CD4-positive, alpha-beta T cell treated with Interleukin-1 beta for 1 hour (primary cell): ENCODE measurements at places on chromosomes 3 and 15.
A peak's percentile ranks its signal among the peaks of the same experiment; 100 is the strongest.

DNA sequence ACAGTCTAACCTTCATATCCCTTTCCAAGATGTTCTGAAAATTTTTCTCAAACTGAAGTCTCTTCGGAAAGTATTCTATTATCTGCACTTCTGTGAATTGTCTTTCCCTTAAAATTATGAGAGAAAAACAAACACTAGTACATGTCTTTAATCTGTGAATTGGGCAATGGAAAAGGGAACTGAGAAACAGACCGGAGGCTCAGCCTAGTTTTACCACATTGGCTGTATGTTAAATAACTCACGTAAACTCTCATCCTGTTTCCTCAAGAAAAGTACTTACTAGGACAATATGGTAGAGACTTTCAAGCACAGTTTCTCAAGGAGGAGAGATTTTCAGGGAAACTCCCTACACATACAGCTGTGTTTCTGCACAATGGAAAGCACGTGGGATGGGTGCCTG, 982.2 kb upstream of the SEMA6D start:
- DNase-seq: no peak

GRCh38 chr3:120462409-120462959, 11.7 kb upstream of the FSTL1 start:
- DNase-seq: no peak

- DNase-seq: no peak
These were observed 226.0 kb downstream of the SNRPN start for GRCh38 chr15:25180606-25181292.

GRCh38 chr3:146705225-146705624, 100.1 kb upstream of the PLSCR5 start:
- no peak for DNase-seq

DNA sequence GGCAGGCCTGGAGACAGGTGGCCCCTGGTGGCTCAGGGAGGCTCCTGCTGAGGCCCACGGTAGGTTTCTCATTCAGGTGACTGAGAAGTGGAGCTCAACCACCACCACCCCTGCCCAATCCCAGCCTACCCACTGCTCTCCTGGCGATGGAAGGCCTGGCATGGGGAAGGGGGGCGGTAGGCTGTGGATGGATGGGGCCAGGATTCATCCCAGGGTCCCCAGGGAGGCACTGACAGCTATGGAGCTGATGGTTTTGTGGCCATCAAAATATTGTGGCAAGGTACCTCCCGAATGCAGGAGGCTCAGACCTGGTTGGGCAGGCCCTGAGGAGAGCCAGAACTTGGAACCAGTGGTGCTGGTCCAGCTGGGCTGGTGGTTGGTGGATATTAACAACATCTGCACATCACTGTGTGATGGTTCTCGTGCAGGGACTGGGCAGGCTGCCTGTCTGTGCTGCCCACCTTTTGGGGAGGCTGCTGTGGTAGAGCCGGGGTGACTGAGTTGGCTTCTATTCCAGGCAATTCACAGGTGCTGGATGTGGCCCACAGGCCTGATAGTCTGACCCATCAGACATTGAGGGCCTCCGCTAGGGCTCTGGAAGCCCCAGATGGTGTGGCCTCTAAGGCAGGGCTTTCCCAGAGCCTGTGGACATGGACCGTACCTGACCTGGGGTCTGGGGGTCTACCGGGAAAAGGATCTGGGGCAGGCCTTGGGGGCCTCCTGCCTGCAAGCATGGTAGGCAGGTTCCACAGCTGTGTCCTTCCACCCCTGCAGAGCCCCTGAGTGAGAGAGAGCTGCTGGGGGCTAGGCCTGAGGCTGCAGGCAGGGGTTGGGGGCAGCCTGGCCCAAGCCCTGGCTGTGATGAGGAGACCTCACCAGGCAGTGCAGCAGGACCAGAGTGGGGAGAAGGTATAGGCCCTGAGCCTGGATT, 3.4 kb downstream of the ZBTB47 start:
- no peak for DNase-seq

DNA sequence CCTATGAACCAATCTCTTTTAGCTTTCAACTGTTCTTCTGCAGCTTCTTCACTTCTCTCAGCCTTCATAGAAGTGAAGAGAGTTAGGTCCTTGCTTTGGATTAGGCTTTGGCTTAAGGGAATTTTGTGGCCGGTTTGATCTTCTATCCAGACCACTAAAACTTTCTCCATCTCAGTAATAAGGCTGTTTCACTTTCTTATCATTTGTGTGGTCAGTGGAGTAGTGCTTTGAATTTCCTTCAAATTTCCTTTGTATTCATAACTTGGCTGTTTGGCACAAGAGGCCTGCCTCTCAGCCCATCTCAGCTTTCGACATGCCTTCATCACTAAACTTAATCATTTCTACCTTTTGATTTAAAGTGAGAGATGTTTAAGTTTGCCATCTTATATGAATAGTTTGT, 21.7 kb downstream of the DZIP1L start:
- DNase-seq: no peak

DNA sequence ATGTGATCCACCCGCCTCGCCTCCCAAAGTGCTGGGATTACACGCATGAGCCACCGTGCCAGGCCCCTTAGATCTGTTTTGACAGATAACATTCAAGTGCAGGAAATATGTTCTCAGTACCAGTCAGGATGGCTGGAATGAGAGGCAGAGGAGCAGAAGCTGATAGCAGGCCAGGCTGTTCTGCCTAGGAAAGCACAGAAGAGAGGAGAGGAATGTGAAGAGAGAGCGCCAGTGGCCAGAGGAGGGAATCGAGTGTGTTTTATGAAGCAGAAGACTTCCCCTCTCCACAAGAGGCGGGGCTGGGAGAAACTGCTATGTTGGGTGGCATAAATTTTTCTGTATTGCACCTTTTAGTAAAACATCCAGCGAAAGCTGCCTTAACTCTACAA, 32.0 kb upstream of the RYK start:
- DNase-seq: no peak

DNA sequence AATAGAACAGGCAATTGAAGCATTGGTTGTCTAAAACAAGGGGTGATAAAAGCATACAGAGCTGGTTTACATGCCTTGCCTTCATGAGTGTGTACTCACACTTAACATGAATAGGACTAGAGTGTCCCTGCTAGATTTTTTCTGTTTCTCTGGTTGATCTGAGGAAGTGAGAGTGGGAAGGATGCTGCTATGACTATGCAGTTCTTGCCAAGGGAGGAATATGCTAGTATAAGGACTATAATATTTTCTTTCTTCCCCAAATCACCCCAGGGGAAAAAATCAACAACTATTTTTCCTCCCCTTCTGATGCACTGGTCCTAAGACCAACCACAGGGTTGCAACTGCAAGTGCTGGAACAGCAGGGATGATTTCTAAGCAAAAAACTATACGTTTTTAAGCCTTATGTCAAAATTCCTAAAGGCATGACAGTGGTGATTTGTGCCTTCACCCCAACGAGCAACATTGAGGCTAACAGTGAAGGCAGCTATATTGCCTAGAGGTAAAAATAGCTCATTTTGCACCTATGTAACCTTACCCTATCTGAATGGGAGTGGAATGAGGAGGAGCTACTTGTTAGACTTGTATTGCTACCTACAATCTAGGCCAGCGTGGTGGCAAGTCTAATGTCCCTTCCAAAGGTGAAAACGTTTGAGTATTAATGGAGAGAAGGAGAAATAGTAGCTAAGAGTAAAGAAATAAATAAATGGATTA, 33.5 kb upstream of the USP8 start:
- no peak for DNase-seq

GRCh38 chr3:108669208-108669607, 79.7 kb downstream of the DZIP3 start:
- no peak for DNase-seq

- no peak for DNase-seq
These were observed 20.5 kb upstream of the CHMP2B start for GRCh38 chr3:87206635-87207034.

DNA sequence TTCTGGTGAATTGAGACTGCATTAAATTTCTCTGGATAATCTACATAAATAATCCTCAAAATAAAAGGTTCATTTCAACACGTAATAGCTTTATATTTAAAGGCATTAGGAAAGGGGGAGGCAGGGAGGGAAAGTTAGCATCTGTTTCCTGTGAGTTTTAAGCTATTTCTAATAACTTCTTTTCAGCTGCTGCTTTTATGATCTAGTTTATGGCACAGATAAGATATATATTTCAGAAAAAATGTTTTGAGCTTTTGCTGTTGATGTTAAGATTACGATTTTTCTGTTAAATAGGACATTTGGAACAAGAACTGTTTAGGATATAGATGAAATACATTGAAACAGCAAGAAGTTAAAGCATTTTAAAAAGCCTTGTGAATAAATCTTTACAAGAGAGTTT, 30.0 kb downstream of the UBE2E1 start:
- DNase-seq: no peak

DNA sequence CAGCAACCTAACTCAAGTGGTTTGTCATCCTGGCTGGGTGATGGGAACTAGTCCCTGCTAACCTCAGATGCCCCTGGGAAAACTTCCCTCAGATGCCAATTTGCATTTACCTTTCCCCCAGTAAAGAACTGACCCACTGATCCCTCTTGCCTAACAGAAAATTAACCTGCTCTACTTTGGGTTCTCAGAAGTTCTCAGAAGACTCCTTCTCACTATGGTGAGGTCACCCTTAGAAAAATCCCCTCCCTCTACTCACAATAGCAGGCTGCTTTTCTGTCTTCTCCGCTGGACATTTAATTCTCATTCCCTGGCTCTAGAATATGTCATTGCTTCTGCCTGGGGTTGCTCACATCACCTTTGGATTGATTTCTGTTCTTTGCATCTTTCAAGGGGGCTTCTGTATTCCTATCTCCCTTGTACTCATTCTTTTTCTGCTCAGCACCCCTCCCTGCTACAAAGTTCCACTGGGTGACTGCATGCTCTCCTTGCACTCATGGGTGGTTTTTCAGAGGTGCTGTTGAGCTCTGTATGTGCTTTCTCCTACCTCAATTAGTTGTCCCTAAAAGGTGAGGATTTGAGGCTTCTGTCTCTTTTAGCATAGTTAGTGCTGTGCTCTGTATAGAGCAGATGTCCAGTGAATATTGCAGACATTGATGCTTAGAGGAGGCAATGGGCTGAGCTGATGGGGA, 869 bp downstream of the PLA1A start:
- DNase-seq: no peak

DNA sequence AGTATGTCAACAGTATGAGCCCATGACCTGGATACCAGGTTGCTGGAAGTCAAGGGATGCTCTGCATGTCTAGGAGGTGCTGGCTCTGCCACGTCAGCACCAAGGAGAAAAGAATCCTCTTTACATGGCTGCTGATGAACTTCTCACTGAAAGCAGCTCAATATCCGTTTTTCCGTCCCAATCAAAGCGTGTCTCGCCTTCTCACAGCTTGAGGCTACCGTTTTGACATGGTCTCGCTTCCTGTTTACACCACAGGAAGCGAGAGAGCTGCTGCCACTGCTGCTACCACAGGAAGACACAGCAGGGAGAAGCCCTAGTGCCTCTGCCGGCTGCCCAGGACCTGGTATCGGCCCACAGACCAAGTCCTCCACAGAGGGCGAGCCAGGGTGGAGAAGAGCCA, 27.3 kb downstream of the STARD5 start:
- peak; percentile 81 for DNase-seq

DNA sequence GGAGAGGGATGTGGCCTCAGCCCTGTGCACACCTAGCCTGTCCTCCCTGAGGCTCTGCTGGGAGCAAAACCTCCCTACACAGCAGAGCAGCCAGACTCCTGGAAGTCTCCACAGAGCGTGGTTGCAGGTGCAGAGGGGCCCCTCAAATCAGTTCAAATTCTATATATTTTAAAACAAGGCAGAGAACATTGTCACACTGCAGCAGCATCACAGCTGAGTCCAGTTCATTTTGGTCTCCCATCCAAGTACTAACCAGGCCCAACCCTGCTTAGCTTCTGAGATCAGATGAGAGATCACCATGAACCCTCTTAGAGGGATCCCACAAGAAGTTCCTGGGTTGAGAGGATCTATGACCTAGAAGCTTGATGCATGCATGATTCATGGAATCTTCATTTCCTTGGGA, 331.0 kb upstream of the RGMA start:
- DNase-seq: no peak

DNA sequence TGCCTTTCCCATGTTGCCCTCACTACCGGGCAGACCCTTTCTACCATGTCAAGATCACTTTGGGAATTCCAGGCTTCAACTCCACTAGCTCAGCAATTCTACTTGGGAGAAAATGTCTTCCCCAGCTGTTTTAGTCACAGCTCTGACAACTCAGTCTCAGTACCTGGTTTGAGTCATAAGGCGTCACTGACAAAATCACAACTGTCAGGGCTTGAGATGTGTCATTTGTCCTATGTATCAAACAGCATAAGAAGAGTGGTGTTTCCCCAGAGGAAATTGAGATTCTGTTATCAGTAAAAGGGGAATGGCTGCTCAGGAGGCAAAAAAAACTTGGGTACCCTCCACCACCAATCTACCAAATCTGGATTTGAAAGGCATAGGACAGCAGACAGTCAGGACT, 594.9 kb upstream of the SUCLG2 start:
- DNase-seq: no peak

DNA sequence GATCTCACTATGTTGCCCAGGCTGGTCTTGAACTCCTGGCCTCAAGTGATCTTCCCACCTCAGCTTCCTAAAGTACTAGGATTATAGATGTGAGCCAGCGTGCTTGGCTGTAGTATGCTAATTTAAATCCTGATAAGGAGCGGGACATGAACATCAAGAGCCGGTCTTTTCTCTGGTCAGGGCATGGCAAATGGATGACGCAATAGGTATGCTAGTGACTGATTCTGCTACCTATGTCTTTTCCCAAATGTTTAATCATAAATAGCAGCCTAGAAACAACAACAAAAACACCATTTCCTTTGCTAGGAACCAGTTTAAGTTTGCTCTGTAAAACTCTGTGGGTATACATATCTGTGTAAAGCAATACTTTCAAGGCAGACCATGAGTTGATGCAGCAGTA, 64.7 kb downstream of the STARD9 start:
- no peak for DNase-seq

GRCh38 chr3:53941950-53942349, 50.3 kb upstream of the SELENOK start:
- DNase-seq: no peak

GRCh38 chr3:150247441-150247840, 160.7 kb upstream of the TSC22D2 start:
- no peak for DNase-seq

GRCh38 chr3:165755571-165755970, 81.7 kb downstream of the BCHE start:
- DNase-seq: no peak

- no peak for DNase-seq
These were observed 9.5 kb upstream of the C3orf49 start for GRCh38 chr3:63809607-63810006.

DNA sequence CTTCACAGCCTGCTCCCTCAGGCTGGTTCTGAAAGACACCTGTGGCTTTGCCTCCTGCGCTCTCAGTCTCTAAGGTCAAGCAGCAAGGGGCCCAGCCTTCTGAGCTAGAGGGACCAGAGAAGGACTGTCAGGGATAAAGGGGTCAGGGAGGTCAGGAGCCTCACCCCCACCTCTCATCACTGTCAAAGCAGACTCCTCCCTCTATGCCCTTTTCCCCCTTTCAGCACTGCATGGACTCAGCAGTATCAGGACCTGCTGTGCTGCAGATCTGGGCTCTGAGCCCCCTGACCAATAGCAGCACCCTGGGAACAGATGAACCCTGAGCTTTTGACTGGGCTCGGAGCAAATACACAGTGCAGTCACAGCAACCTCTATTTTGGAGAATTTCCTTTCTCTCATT, 3.2 kb upstream of the BMF start:
- no peak for DNase-seq

GRCh38 chr15:39051626-39052322, 487.2 kb upstream of the RASGRP1 start:
- no peak for DNase-seq

- DNase-seq: no peak
These were observed 37.6 kb downstream of the TMCC1 start for GRCh38 chr3:129855832-129856419.

- no peak for DNase-seq
These were observed 36.1 kb downstream of the LSM3 start for GRCh38 chr3:14214764-14215163.
